ENCODE measurements at places on chromosomes 2 and 18.

- DNase-seq, result no peak
Observed at GRCh38 chr2:70966681-70967080, 11.7 kb upstream of the ANKRD53 start.

DNA sequence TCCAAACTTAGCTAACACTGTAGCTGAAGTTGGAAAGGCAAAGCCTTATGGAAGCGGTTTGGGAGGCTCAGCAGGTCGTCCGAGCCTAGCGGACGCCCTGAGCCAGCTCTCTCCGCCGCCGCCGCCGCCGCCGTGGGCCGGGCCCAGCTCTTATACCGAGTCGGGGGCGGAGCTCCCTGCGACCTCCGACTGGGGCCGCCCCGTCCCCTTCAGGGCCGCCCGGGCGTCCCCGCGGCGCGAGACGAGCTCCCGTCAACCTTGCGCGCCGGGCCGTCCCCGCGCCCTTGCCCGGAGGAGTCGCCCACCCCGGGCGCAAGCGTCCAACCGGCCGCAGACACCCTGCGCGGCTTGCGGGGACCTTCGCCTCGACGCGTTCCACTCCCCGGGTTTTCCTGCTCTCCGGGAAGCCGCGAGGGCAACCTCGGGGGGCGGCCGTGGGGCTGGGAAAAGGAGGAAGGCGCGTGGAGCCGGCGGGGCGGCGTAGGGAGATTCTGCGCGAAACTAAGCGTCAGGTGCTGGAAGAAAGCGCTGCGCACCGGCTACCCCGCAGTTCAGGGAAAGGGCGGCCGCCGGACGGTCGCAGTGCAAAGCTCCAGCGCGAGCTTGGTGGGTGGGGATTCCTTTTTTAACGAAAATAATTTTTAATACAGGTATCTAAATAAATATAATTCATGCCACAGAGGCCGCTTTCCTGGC is at the start of gene SLC40A1:
Gene SLC40A1 (minus strand): TSS at position 129 of the 696 bp plus-strand sequence. CDS start 326 bp downstream, outside the sequence.
- DNase-seq, result no peak

DNA sequence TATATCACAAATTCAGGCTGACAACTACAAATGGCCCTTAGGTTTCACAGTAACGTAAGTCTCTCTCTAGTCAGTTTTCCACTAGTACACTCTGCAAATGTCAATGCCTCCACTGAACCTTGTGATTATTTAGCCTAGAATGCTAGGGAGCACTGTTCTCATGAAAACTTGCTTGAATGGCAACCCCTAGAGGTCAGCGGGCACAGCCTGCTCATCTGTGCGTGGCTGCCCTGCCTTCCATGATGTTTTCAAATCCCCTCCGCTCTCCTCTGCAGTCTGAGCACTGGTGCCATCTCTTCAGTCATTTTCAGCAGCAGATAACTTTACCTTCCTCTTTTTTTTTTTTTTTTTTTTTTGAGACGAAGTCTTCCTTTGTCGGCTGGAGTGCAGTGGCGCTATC is 84.1 kb upstream of the GULP1 start:
- DNase-seq, result no peak

- DNase-seq, result peak; percentile 63
Observed at GRCh38 chr2:79717364-79718007, 204.6 kb downstream of the CTNNA2 start.

GRCh38 chr2:73292906-73293533 is 328 bp downstream of the EGR4 start:
- no peak for DNase-seq

DNA sequence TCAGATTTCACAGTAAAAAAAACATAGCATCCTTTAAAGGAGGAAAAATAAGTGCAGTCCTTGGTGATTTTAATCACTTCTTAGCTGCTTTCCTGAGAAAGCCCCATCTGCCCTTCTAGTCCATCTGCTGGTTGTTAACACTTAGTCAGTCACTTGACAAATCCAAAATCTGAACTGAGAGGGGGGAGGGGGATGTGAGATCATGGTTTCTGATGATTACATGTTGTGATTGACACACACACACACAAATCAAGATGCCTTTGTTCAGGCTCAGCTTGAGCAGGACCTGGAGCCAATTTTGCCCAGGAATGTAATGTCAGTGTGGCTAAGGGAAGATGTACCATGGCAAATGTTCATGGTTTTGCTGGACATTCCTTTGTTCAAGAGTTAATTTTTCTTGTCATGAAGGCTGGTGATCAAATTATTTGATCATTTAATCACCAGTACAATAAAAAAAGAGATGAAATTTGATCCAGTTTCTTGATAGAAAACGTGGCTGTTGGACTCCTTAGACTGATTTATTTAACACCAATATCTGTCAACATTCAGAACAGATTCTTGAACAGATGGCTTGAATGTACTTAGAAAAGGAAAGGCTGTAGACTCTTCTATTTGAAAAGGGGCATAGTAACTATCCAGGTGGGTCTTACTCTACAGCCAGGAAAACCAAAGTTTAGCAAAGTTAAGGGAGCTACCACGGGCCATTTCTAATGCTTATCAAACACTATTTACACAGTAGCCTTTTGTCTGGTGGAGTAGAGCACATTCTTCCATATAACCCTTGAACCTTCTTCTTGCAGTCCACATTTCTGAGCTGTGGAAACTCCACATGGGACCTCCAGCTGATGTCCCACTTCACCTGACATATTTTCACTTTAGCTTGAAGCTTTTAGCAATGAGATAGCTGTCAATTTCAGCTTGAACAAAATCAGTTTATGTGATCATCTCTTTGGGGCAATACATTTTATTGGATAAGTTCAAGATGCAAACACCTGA is 408.7 kb downstream of the PIK3C3 start:
- no peak for DNase-seq

All from AG04450 (cell line).